ENCODE measurements at places on chromosomes 4 and X.

GRCh38 chr4:156583265-156583664 is 388.3 kb downstream of the PDGFC start:
- no peak for DNase-seq

DNA sequence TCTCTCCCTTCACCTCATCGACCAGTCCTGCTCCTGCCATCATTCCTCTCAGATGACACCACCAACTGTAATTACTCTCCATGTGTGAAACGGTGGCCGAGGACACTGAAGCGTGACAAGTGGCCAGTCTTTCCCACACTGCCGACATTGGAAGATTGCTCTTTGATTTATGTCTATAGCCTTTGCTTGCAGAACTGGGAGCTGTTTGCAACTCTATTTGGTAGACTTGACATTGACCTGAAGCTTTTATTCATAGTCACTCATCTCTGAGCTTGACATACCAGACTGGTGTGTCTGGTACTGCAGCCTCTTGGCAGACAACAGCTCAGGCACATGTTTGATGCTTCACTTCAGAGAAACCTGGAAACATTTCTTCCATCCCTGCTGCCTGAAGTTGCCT is 121.8 kb upstream of the GALNT7 start:
- no peak for DNase-seq

GRCh38 chr4:7238300-7238960 is 46.1 kb downstream of the SORCS2 start:
- no peak for DNase-seq

- no peak for DNase-seq
Observed at GRCh38 chrX:150094375-150094774, 156.1 kb upstream of the EOLA2 start.

GRCh38 chr4:386708-387105 is 49.1 kb downstream of the ZNF141 start:
- no peak for DNase-seq

- DNase-seq, result no peak
Observed at GRCh38 chr4:164215113-164215741, 538.7 kb upstream of the SMIM31 start.

GRCh38 chr4:41212616-41213203 is 1.6 kb downstream of the APBB2 start:
- DNase-seq, result no peak

DNA sequence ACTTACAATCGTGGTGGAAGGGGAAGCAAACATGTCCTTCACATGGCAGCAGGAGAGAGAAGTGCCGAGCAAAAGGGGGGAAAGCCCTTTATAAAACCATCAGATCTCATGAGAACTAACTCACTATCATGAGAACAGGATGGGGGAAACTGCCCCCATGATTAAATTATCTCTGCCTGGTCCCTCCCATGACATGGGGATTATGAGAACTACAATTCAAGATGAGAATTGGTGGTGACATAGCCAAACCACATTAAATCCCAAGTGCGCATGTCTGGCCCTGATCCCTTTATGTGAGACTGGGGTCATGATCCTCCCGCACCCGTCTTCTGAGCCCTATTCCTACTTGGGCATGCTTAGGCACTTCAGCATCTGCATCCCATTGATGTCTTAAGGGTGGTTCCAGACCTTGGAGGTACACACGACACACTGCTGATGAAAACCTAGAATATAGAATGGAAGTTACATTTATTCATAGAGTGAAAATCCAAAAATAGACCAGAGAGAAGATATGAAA is 116.0 kb downstream of the PTTG2 start:
- DNase-seq, result no peak
